ENCODE measurements at places on chromosomes 11 and 22.
A peak's percentile ranks its signal among the peaks of the same experiment; 100 is the strongest.

- no peak for DNase-seq
Measured at GRCh38 chr11:88398791-88399570, 61.4 kb upstream of the CTSC start.

DNA sequence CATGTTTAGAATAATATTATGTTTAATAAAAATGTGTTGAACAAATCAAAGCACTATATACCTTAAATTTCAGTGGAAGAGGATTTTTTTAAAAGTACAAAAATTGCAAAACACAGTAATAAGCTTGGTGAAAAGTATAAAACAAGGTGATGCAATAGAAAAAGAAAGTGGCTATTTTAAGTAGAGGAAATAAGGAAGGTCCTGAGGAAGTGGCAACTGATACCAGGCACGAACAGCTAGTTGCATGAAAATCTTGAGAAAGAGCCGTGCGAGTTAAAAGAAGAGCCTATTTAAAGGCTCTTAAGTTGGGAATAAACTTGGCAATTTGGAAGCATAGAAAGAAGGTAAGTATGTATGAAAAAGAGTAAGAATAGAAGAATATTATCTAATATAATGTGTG lies 1679.3 kb downstream of the LRRC4C start:
- DNase-seq = no peak

DNA sequence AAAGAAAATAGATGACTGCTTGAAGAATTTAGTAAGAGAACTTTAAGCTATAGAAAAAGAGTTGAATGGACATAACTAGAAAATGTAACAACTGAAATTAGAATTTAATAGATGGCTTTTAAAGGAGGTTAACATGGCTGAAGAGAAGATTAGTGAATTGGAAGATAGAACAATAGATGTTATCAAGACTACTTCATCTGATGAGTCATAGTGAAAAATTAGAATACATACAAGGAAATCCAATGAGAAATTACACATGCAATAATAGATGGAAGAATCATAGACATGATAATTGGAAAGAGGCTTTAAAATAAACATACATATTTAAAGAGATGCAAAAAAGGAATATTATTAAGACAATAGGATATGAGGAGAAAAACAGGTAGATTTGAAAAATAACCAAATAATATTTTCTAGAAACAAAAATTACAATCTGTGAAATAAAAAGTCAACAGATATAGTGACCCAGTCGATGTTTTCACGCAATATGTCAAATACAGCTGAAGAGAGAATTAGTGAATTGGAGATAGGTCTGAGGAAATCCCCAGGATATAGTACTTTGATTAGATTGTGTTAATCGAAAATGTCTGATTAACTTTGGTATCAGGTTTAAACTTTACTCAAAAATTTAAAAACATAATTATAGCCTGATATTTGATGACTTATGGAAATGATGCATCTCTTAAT lies 28.2 kb downstream of the CAT start:
- DNase-seq = no peak

DNA sequence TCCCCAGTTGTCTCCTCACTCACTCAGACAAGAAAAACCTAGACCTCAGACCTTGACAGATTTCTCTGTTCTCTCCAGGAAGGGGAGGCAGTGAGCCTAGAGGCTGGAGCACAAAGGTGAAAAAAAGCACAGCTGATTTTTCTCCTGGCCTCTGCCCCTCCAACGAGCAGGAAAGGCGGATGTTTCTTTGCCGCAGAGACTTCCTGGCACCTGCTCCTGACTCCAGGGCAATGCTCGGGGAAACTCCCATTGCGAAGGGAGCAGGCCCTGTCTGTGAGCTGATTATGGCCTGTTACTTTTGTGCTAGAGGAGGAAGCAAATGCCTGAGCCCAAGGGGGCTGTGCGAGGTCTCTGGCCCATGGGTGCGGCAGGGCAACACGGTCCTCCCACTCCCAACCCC lies 25.4 kb downstream of the MS4A10 start:
- no peak for DNase-seq

GRCh38 chr11:44329472-44330230 lies 19.7 kb upstream of the ALX4 start:
- no peak for DNase-seq

DNA sequence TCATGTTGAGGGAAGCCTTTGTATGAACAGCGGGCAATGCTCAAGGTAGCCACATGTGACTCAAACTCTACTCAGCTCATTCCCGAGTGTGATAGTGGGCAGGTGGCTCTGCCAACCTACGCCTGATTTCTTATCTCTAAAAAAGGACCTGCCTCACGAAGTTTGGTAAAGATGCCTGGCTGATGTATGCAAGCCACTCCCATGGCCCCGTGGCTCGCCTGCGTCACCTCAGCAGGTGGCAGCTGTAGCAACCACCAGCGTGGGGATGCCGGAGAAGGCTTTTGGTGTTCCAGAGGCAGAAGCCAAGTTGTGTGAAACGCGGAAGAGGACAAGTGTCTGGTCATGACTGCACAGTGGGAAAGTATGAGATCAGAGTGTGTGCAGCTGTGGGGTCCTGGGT lies 5.4 kb downstream of the FADS2 start:
- DNase-seq = no peak

DNA sequence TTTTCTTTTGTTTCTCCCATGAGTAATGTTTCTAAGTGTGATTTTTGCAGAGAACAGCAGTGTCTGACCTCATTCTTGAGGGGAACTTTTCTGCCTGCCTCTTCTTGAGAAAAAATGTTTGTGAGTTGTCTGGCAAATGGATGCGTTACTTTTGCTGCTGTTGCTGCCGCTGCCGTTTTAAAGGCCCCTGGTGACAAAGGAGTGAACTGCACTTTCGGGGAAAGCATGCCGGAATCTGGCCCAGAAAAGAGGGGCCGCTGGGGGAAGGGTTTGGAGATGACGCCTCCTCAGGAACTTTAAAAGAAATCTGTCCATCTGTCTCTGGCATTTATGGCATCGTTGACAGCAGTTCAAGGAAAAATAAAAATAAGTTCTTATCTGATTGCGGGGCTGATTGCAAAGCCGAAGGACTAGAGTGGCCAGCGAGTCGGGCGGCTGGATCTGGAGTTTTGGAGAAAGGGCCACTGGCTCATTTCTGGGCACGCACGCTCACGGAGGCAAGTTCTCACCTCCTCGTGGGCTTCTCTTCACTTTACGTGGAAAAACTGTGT lies 16.5 kb downstream of the ZBTB16 start:
- peak; percentile 67 for DNase-seq

GRCh38 chr11:34280945-34281872 lies 76.6 kb downstream of the ABTB2 start:
- DNase-seq = no peak

- DNase-seq = no peak
Measured at GRCh38 chr22:45310331-45310976, 720 bp downstream of the FAM118A start.

GRCh38 chr11:7514099-7514591 lies 346 bp downstream of the PPFIBP2 start:
- no peak for DNase-seq

DNA sequence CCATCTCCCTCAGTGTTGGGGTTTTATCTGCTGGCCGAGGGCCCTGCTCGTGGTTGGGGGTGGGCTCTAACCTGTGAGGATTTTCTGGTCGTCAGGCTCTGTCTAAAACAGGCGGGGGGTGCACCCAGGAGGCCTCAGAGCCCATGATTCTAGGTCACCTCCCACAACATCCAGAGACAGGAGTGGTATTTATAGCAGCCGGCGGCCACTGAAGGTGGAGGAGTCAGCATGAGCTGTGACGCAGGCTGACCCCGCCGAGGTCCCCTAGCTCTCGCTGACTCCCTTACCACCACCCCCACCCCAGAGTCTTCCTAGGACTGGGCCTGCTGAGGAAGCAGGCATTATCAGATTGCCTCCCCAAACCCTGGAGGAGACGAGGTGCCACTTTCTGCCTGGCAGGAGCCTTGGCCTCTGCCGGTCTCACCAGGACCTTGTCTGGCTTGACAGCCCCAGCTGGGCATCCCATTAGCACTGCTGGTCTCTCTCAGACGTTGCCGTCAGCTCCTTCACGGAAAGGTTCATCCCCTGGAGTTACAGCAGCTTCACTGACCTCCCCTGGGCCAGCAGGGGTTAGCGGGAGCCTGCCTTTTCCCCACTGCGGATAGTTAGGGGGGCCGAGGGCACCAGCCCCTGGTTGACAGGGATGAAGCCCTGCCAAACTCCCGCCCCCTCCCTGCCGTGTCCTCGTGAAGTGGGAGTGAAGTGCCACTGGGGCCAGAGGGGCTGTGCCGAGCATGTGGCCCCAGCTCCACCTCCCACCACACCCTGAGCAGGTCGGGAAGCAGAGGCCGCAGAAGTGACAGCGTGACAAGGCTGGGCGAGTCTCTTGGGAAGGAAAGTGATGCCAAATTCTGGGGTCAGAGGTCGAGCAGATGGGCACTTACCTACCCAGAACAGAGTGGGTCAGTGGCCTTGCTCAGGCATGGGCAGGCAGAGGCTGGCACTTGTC lies 26.5 kb downstream of the DAGLA start:
- DNase-seq = no peak

GRCh38 chr11:96267496-96268032 lies 75.4 kb downstream of the MAML2 start:
- peak; percentile 82 for DNase-seq
